ENCODE measurements at places on chromosomes 7 and 10.

- DNase-seq: no peak
These were observed 132.2 kb downstream of the MAD1L1 start for GRCh38 chr7:2100278-2101208.

GRCh38 chr10:95400787-95401186 is 110.0 kb upstream of the PDLIM1 start:
- DNase-seq: no peak

DNA sequence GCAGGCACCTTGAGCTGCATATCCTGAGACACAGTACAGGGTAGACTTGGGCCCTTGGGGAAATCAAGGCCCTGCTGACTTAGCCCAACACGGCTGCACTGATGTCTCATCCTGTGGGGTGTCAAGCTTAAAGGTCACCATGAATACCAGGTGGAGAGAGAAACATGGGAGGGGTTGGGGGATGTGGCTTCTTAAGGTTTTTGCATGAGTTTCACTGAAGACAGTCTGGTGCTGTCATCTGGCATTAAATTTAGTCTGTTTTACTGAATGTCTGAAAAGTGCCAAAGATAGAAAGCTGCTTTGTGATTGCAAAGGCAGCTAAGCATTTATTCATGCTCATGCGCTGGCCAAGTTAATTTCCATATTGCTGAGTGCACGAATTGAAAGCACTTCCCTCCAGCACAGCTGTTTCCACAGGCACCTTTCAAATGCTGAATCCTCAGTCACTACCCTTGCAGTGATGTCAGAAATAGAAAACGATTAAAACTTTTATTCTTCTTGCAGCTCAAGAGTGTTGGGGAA is 102.1 kb downstream of the OSBPL3 start:
- no peak for DNase-seq

- DNase-seq: no peak
These were observed 40.2 kb downstream of the FAS start for GRCh38 chr10:89030791-89031190.

GRCh38 chr10:102241032-102241443 is 274 bp downstream of the PITX3 start:
- DNase-seq: no peak

- DNase-seq: no peak
These were observed 23.0 kb downstream of the NET1 start for GRCh38 chr10:5435328-5435727.

DNA sequence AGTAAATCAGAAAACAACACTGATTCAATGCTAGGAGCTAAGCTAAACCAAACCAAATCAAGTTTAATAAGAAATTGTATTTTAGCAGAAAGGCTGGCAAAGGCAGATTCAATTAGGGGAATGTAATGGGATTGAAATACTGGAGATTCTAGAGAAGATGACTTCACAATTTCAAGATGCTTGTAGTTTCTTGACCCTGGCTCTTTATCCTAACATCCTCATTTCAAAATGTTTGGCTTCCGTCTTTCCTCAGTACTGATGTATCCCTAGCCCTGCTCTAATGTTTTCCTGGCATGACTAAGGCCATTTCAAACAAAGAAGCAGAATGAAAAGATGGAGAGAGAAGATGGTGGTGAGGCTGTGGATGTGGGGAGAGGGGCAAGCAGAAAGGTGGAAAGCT is 2.7 kb upstream of the JCAD start:
- no peak for DNase-seq

DNA sequence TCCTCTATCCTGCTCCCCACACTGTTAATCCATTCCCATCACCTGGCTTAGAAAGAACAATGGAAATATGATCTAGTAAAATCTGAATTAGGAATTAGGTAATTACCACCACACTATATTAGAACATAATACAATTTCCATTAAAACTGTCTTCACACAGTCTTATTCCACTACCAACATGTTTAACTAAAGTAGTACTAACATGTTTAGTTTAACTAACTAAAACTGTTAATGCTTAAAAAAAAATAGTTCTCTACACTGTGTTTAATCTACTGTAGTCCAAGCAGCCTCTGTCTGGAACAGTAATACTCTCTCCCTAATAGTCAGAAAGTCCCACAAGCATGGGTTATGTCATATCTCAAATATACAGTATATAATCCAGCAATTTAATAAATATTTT is 150.8 kb downstream of the SGMS1 start:
- DNase-seq: no peak

GRCh38 chr10:114400091-114400490 is 4.2 kb downstream of the AFAP1L2 start:
- DNase-seq: no peak

DNA sequence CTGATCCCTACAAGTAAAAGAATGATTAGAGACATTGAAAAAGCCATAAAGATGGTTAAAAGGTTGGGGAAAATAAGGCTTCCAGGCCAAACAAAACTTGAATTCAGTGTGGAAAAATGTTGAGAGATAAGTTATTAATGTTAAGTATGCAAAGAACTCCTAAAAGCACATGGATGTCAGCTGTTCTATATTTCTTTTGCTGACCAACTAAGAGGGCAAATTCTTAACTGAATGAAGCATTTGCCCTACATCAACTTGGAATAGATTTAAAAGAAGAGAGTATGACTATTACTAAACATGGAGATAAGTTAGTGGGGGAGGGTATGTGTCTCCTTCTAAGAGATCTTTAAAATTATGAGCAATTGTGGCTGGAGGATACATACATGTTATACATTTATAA is 124.8 kb downstream of the KIAA1217 start:
- no peak for DNase-seq

DNA sequence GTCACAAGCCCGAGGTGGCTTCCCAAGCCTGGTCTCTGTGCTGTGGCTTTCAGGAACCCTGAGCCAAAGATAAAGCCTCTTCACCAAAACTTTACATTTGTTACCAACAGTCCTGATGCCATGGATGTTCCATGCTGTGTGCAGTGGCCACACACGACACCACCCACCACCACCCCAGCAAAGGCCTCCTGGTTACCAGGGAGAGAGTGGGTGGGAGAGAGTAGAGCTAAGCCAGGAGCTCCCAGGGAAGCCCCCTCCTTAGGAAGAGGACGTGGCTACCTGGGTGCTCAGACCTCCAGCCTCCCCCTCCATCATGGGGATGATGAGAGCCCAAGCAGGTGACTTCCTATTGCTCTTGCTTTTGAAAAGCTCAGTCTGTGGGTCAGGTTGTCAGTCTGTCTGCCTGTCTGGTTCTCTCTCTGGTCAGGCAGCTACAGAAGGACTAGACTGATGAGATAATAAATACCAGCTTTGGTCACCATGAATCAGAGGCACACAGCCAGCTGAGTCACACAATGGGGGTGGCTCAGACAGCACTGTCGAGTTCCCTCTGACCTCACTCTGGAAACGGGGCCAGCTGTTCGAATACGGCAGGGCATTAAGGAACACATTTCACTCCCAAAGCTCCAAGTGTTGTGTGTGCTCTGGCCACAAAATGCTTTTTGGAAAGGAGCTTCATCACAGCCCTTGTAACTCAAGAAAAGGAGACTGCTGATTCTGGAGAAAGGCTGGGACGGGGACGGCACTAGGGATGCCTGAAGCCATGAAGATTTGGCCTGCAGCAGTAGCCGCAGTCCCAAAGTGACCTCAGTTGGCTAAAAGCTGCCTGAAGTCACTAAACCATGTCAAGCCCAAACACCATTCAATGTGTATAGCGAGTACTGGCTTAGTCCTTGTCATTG is 166.0 kb downstream of the FANK1 start:
- DNase-seq: peak; percentile 84

DNA sequence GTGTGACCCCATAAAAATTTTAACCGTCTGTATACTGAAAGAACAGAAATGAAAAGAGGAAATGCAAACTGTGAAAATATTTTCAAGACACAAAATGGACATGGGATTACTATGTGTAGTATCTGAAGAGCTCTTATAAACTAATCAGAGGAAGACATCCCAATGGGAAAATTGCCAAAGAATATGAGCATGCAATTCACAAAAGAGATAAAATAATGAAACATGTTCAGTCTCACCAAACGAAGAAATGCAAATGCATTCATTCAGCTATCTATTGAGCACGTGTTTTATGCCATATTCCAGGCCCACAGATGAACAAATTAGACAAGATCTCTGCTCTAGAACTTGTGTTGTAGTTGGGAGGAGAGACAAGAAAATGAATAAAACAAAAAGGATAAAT is 63.2 kb downstream of the NHLRC2 start:
- DNase-seq: no peak

DNA sequence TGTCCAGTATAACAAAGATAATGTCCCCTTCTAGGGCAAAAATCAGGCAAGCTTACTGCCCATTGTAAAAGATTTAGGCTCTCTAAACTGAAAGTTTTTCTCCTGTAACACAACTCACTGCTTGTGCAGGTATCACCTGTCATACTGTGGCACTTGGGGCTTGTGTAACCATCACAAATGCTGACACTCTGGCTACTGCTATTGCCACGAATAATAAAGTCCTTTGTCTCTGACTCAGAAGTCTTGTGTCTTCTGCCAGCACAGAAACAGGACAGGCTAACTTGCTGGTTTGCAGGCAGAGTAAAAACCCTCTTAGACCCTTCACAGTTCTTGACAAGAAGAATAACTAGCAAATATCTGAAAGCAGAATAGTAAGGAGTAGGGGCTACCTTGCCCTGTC is 273.9 kb downstream of the RPS24 start:
- DNase-seq: no peak

- no peak for DNase-seq
These were observed 95.3 kb upstream of the DNAJB12 start for GRCh38 chr10:72449941-72450441.

DNA sequence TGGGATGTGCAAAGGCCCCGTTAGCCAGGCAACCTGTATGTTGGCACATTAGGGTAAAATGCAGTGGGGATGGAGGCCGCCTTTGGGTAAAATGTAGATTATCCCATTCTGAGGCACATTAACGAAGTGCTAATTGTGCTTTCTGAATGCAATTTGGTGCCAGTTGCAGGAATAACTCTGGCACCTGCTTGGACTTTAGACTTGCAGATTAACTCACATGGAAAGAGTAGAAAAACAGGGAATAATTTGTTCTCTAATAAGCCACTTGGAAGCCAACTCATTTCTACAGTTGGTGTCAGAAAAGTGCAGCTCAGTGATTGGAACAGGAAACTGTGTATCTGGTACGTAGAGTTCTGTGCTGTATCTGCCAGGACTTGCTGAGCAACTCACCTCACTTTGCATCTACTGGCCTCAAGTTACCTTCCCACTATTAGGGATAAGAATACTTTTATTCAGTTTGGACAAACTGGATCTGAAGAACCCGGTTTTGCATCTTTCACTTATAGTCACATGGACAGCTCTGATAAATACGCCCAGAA is 377.4 kb upstream of the PODXL start:
- DNase-seq: no peak

- DNase-seq: no peak
These were observed 61.5 kb upstream of the RAPGEF5 start for GRCh38 chr7:22418251-22419046.

GRCh38 chr7:69182596-69183467 is 415.4 kb upstream of the AUTS2 start:
- DNase-seq: no peak

- peak; percentile 55 for DNase-seq
These were observed 50.8 kb upstream of the PDZD8 start for GRCh38 chr10:117425974-117426566.

GRCh38 chr10:98235846-98236245 is 32.1 kb downstream of the LOXL4 start:
- peak; percentile 20 for DNase-seq

DNA sequence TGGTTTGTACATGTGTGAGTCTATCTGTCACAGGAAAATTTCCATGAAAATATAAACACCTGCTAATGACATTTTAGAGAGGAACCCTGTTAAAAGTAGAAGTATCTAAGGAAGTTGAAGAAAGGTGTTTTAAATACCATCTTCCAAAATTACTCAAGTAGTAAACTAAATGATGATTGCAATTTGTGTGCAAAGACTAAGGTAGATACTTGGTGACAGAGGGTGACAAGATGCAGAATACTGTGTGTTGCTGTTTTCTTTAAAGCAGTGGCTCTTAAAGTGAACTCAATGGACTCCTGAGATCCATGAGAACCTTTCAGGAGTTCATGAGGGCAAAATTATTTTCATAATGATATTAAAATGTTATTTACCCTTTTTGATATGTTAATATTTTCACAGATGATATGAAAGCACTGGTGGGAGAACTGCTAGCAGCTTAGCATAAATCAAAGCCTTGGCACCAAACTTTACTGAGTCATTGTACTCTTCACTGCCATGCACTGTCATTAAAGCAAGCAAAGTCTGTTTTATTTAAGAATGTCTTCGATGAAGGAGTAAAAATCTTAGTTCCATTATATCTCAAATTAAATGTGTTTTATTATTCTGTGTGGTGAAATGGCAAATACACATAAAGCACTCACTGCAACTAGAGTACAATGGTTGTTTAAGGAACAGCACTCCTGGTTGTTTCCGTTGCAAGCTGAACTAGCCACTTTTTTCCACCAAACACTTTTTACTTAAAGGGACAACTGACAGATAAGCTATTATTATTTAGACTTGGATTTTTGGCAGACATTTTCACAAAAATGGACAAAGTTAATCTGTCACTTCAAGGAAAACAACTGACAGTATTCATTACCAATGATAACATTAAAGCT is 133.7 kb downstream of the LRRN3 start:
- peak; percentile 47 for DNase-seq

GRCh38 chr10:69403519-69403918 is 13.2 kb downstream of the TACR2 start:
- DNase-seq: no peak

GRCh38 chr10:28137907-28138880 is 139.3 kb upstream of the ODAD2 start:
- no peak for DNase-seq

Measured in OCI-M1 (cell line).